ENCODE measurements at places on chromosomes 2 and 18. TPM values are rescaled to one million over a fixed set of nuclear protein-coding genes. Genes with fewer than 3 reads are reported as not detected.

- DNase-seq, result no peak
- no peaks in the 10 kb centered on the region for H3K4me1 ChIP-seq
- no peaks in the 10 kb centered on the region for H3K27me3 ChIP-seq
- no peaks in the 10 kb centered on the region for H3K36me3 ChIP-seq
- no peak overlapping the region for H3K4me3 ChIP-seq
Measured at GRCh38 chr2:233031556-233032500, 644 bp upstream of the NEU2 start.

DNA sequence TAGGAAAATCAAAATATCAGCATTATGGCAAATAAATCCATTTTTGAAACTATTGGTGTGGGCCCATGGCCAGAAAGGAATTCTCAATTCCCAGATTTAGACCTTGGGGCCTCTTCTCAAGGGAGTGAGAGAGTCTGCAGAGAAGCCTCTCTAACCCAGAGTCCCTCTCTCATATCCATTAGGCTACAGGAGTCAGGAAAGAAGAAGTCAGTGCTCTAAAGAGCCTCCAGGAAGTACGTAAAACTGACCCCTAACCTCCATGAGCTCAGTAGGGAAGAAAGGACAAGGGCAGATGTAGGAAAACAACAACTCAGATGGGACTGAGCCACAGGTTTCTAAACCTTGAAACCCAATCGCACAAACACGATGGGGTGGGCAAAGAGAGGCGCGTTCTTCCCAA lies 479.9 kb upstream of the TNP1 start:
- peak overlapping the region; percentile 75 for H3K27ac ChIP-seq
- no peaks in the 10 kb centered on the region for H3K36me3 ChIP-seq
- H3K4me1 ChIP-seq, result no peaks in the 10 kb centered on the region

DNA sequence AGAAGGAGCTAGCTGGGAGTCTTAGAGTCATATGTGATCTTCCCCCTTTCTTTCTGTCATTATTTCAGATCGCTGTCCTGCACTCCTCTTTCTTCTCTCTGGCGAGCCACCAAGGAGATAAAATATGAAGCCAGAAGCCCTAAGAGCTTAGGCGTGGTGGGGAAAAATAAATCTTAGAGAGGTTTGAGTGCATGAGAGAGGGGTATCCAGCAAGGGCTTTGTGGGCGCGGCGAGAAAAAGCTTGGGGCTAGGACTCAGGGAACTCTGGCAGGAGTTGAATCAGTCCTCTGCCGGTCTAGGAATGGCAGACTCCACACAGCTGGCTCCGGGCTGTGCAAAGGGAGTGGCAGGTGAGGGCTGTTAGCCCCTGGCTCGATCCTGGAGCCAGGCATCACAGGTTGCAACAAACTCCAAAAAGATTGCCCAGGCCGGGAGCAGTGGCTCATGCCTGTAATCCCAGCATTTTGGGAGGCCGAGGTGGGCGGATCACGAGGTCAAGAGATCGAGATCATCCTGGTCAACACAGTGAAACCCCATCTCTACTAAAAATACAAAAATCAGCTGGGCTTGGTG lies 20.1 kb upstream of the IGFBP5 start:
- peaks cover 13% of the 10 kb centered on the region for H3K4me1 ChIP-seq
- H3K4me3 ChIP-seq, result no peak overlapping the region
- H3K36me3 ChIP-seq, result no peaks in the 10 kb centered on the region
- no peaks in the 10 kb centered on the region for H3K27me3 ChIP-seq
- H3K27ac ChIP-seq, result peak overlapping the region; percentile 66

The TOGARAM2 gene
- 0.61 TPM for total RNA-seq

GRCh38 chr2:149989447-149990063 lies 402.0 kb upstream of the MMADHC start:
- H3K4me3 ChIP-seq, result no peak overlapping the region
- no peaks in the 10 kb centered on the region for H3K27me3 ChIP-seq
- H3K4me1 ChIP-seq, result no peaks in the 10 kb centered on the region
- no peaks in the 10 kb centered on the region for H3K36me3 ChIP-seq
- no peak overlapping the region for H3K27ac ChIP-seq

The VWC2L gene
- total RNA-seq, result not detected

GRCh38 chr2:160695402-160696086 lies 201.9 kb upstream of the RBMS1 start:
- peak overlapping the region; percentile 78 for H3K27ac ChIP-seq
- no peaks in the 10 kb centered on the region for H3K36me3 ChIP-seq
- DNase-seq, result peak; percentile 65
- H3K4me1 ChIP-seq, result no peaks in the 10 kb centered on the region
- H3K4me3 ChIP-seq, result no peak overlapping the region
- no peaks in the 10 kb centered on the region for H3K27me3 ChIP-seq

- H3K36me3 ChIP-seq, result no peaks in the 10 kb centered on the region
- no peaks in the 10 kb centered on the region for H3K27me3 ChIP-seq
- no peak overlapping the region for H3K27ac ChIP-seq
- H3K4me1 ChIP-seq, result no peaks in the 10 kb centered on the region
- no peak overlapping the region for H3K4me3 ChIP-seq
Measured at GRCh38 chr2:201021914-201022313, 49.6 kb downstream of the HYCC2 start.
